NCI-H2029 (cell line): ENCODE measurements at places on chromosomes 6 and 20.

DNA sequence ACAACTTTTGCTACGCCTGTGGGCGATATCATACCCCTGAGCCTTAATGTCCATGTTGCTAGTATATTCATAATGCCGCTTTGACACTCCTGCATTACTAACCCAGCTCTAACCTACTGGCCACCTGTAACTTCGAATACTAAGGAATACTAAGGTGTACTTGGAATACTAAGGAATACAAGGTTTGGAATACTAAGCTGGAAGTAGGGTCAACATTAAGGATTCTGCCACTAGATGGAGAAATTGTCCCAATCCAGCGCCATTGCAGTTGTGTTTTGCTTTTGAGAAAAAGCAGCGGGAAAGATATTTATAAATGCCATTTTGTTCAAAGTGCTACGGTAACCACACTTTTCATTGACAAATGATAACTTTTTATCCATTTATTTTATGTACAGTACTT, 10.7 kb downstream of the TBXT start:
- no peak for DNase-seq

DNA sequence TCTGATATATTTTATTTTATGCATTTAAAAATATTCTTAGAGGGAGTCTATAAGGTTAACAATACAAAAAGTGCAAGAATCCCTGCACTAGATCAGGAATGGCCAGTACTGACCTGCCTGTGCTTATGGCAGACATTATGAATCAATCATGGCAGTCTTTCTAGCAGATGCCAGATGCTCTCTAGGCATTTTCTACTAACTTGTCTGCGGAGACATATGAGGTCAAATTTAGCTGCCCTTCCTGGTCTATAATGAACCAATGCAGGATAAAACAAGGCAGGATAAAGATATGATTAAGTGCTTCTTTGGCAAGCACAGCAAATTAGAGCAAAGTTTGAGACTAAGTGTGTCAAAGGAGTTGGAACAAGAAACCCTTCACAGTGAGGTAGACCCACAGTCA, 46.6 kb upstream of the RNF24 start:
- no peak for DNase-seq

DNA sequence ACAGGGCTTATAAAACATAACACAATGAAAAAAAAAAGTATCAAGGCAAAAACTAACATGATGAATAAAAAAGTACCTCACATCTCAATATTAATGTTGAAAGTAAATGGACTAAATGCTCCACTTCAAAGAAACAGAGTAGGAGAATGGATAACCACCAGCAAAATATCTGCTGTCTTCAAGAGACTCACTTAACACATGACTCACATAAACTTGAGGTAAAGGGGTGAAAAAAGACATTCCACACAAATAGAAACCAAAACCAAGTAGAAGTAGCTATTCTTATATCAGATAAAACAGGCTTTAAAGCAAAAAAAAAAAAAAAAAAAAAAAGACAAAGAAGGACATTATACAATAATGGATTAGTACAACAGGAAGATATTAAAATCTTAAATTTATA, 86.9 kb downstream of the TBC1D32 start:
- no peak for DNase-seq

- DNase-seq = no peak
Observed at GRCh38 chr6:45707176-45707575, 308.5 kb downstream of the CLIC5 start.

GRCh38 chr6:33416386-33417127, 1.4 kb downstream of the CUTA start:
- no peak for DNase-seq

DNA sequence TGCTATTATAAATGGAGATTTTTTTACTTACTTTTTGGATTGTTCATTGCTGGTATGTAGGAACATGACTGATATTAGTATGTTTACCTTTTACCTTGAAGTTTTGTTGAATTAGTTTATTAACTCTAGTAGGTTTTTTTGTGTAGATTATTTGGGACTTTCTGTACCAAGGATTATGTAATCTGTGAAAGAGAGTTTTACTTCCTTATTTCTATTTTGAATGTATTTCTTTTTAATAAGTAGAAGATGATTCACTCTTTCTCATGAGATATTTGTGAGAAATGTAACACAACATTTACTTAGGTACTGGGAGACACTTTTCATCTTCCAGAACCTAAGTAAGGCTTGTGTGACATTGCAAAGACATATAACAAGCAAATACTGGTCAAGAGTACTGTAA, 473.9 kb upstream of the HS3ST5 start:
- no peak for DNase-seq

DNA sequence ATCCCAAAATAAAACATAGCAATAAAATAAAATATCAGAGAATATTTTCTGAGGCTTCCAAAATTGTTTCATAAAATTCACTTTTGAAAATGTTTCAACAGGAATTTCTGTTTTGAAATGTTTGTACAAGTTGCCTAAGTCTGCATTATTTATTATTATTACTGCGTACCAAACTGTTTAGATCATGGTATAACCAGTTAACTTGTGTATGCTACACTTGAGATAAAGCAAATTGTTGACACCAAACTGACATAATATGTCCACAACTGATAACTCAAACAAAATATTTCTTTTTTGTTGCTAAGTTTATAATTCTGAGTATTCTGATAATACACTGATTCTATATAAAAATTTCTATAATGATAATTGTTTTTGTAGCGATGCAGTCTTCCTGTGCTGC, 531.8 kb upstream of the EYS start:
- DNase-seq = no peak

DNA sequence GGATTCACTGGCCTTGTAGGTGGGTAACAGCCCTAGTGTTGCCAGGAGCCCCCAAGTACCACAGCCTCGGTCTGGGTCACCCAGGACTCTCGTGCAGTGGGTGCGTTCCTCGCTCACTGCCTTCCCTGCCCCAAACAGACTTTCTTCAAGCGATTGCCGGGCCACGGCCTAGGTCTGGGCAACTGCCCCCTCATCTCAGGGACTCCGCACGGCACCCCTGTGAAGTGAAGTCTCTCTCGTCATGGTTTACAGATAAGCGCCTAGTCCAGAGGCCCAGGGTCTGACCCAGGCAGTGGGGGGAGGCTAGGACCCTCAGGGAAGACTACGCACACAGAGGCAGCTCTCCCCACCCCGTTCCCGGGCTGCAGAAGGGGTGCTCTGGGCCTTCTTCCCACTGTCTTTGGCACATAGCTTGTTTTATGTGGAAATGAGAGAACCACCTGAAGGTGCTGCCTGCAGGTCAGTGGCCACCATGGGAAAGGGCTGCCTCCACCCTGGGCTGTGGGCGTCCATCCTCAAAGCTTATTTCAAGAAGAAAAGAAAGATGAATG, 220.8 kb downstream of the ERMARD start:
- DNase-seq = no peak

DNA sequence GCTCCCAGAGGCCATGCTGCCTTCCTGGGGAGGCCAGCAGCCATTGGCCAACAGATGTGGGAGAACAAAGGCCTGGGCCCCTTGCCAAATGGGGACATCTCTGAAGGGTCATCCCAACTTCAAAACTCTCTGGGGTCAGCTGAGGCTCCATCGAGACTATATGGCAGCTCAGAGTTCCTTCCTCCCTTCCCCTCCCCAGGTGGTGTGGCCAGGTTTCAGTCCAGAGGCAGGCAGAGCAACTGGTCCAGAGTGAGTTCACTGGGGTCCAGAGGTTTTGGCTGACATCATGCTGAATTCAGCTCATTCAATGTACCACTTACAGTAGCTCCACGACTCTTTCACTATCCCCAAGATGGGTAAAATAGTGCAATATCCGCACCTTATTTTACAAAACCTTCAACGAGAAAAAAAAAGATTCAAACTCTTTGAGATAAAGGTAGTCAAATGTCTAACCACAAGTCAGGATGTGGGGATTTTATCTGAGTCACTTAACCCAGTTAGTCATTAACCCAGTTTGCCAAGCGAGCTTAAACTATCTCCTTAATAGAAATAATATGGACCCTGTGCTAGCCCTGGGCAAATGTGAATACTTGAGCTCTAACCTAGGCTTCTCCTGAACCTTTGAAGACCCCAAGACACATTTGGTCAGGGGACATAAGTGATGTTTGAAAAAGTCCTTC, 108.4 kb upstream of the PLEKHG1 start:
- no peak for DNase-seq

GRCh38 chr6:134961366-134961765, 11.5 kb upstream of the ALDH8A1 start:
- DNase-seq = no peak

- no peak for DNase-seq
Observed at GRCh38 chr6:54910431-54910884, 63.9 kb downstream of the FAM83B start.

GRCh38 chr20:51703400-51704287, 64.5 kb downstream of the ATP9A start:
- DNase-seq = no peak

DNA sequence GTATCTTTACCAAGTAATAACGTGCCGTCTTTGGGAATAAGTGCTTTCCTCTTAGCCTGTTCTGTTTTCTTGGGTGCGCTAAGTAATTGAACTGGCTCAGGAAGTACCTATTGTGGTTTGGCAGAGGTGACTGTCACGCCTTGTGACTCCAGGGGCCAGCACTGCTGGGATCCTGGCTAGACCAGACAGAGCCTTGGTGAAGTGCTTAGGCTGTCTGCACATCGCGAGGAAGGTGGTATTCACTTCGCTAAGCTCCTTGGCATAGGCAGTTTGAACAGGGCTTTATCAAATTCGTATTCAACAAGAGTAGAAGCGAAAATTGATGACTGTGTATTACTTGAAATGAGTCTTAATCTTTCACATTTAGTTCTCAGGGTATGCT, 17.6 kb downstream of the PRDM1 start:
- peak; percentile 41 for DNase-seq

GRCh38 chr6:5365436-5366195, 104.3 kb downstream of the FARS2 start:
- no peak for DNase-seq

DNA sequence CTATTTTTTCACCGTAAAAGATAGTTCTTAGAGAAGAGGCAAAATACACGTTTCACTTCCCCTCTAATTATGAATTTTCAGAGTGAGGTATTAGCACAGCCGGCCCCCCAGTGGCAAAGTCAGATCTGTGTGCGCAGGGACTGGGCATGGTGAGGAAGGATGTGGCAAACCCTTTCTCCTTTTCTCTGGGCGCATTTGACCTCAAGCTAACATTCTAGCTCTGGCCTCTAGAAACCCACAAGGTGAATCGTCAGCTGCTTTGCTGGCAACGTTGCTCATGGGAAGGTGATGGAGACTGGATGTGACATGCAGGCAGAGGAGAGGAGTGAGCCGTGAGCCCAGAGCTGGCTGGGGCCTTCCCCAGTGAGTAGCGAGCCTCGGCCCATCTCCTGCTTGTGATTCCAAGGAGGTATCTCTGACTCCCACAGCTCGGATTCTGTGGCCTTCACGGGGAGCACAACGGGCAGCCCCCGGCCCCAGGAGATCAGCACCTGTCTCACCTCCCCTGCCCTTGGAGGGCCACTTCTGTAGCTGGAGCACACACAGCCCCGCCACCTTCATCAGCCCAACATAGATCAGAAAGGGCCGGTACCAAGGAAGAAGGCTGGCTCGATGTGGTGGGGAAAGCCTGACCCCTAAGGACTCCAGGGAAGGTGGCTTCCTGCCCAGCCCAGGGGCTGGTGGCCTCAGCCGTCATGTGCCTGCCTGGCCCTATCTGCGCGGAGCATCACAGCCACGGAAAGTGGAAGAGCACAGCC, 152.8 kb downstream of the TAF4 start:
- DNase-seq = no peak

DNA sequence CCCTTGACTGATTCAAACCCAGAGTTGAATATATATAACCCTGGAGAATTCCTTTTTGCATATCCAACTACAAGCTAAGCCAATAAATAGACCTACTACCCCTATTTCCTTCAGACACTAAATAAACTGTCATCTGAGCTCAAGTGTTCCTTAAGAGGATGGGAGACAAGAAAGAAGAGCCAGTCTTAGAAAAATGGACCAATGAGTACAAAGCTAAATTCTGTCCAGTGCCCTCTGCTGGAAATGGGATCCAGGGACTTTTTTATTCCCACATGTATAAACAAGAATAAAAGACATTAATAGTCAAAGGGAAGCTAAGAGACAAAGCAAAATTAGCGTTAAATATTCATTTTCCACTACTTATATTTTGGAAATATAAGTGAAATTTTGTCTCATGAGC, 4.8 kb downstream of the PPP1R10 start:
- DNase-seq = no peak

DNA sequence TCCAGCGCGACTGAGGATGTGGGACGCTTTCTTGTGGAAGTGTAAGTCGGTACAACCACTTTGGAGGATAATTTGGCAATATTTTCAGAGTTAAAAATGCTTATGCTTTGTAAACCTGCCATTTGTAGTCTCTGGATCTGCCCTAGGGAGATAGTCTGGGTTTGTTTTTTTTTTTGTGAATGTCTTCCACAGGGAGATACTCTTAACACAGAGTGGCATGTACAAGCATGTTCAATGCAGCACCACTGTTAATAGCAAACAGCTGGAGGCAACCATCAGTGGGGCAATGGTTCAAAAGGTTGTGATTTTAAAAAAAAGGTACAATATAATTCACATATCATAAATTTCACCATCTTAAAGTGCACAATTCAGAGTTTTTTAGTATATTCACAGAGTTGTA, 22.4 kb downstream of the SLC9A8 start:
- no peak for DNase-seq

DNA sequence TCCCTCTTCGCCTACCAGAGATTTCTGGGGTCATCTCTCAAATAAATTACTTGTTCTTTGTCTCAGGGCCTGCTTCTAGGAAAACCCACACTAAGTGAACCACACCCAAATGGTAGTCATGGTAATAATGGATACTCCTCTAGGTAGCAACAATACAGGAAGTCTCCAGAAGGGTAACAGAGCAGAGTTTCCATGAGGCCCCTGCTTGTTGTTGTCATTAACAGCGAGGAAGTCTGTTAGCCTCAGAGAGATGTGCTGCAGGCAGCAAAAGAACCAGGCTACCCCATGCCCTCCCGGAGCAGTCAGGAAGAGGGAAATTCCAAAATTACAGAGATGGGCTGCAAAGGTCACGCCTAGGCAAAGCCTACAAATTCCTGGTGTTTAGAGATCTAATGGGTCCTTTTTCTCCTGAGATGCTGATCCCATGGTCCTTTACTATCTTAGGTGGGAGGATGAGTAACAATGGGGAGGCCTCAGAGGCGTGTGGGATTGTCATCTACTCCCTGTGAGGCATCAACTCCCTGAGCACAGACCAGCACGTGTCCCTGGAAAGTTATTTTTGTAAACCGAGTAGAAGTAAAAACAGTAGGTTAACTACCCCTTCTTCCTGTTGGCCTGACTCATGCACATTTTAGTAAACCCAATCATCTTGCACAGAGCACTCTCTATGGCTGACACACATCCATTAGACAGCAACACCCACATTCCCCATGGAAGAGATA, 10.1 kb downstream of the ISM1 start:
- no peak for DNase-seq

- DNase-seq = no peak
Observed at GRCh38 chr6:11653028-11653583, 115.6 kb downstream of the TMEM170B start.

DNA sequence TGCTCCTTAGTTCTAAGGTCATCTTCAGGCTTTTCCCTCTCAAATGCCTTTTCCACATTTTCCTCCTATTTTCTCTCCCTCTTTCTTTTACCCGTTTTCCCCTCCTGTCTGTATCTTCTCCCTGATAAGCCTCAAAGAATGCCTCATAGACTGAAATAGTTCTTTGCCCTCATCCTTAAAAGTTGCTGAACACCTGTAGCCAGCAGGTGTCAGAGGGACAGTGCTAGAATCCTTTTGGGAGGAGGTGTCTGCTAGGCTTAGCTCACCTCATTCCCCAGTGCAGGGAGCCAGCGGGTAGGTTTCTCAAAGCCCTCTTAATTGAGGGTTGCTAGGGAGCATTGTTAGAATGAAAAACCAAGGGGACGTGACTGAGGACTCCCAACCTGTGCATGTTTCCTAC, 204.0 kb downstream of the TSHZ2 start:
- DNase-seq = no peak
